ENCODE measurements at places on chromosomes 6 and 20. TPM values are rescaled to one million over a fixed set of nuclear protein-coding genes. Genes with fewer than 3 reads are reported as not detected.

DNA sequence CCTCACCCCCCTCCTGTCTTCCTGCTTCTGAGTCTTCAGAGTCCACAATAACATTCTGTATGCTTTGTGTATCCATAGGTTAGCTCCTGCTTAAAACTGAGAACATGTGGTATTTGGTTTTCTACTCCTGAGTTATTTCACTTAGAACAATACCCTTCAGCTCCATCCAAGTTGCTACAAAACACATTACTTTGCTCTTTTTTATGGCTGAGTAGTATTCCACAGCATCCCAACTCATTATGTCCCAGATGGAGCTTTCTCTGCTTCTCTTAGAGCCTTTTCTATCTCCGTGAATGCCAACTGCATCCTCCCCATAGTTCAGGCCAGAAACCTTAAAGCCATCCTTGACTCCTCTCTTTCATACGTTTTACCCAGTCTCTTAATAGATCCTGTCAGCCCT, 55.8 kb downstream of the STMND1 start:
- DNase-seq = no peak

- DNase-seq = no peak
Measured at GRCh38 chr6:109715616-109716015, 24.5 kb downstream of the FIG4 start.

SLC4A11 gene
- polyA plus RNA-seq = 1.4 TPM

RAD21L1 gene
- polyA plus RNA-seq = not detected

DNA sequence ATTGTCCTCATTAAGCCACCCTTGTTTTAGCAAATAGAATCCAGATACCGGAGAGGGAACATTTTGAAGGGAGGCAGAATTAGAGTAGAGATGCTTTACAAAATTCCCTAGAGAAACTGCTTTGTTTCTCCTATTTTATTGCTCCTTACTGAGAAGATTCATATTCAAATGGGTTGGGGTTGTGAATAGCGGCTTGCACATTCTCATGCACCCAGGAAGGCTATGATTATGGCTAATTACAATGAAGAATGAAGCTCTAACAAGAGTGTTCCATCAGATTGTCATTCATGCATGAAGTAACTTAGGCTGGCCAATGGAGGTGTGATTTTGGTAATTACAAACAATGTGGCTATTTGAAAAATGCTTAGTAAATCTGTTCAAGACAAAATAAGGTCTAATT, 129.6 kb downstream of the PACRG start:
- no peak for DNase-seq

GRCh38 chr20:20904501-20904831, 192.0 kb upstream of the RALGAPA2 start:
- DNase-seq = no peak

TCP11 gene
- polyA plus RNA-seq = 1.5 TPM

DNA sequence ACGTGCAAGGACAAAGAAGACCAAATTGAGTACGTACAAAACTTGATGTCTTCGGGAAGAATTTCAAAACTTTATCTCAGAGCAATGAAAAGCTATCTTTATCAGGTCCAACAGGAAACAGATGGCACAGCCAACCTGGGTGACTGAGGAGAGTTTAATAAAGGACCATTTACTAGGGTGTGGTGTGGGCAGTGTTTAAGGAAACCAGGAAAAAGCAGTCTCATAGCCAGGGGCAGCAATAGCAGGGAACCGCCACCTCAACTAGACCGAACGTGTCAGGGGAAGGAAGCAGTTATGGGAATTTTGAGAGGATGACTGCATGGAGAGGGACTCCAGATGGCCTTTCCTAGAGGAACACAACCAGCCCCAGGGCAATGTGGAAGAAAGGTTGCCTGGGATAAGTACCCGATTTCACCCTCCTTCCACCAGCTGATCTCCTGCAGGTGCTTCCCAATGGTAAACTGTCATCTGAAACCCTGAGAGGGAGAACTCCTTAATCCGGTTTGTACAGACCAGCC, 15.2 kb upstream of the TAAR5 start:
- DNase-seq = no peak

ATF6B gene
- 82.5 TPM for polyA plus RNA-seq

GRCh38 chr6:28580475-28580874, 54.8 kb downstream of the GPX5 start:
- no peak for DNase-seq

GRCh38 chr6:79463621-79464050, 73.6 kb downstream of the LCA5 start:
- no peak for DNase-seq

- no peak for DNase-seq
Measured at GRCh38 chr6:32943864-32944649, 3.2 kb upstream of the HLA-DMB start.

GRCh38 chr20:15205719-15206118, 868.3 kb upstream of the FLRT3 start:
- no peak for DNase-seq

DNA sequence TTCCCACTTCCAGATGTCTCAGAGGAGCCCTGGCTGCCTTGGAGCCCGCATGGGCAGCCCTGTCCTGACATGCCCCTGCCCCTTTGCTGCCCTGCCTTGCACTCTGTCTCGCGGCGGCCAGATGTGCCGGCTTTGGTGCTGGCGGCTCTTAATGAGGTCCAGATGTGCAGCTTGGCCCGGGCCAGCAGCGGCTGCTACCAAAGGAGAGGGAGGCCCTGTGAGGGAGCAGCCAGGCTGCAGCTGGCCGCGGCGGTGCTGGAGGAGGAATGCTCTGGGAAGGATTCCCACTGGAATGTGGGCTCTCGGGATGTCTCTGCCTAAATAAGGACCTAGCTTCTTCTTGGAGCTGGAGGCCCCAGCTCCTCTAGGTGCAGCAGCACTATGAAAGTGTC, 72.4 kb downstream of the FGD2 start:
- no peak for DNase-seq

GRCh38 chr6:77447254-77447653, 16.0 kb downstream of the HTR1B start:
- no peak for DNase-seq

- no peak for DNase-seq
Measured at GRCh38 chr20:46547995-46548394, 2.5 kb downstream of the OCSTAMP start.

GRCh38 chr20:58748618-58749017, 56.0 kb downstream of the NPEPL1 start:
- DNase-seq = no peak

- no peak for DNase-seq
Measured at GRCh38 chr20:12965870-12966251, 42.9 kb upstream of the SPTLC3 start.

GRCh38 chr20:62780696-62781095, 15.6 kb upstream of the MRGBP start:
- DNase-seq = no peak

GRCh38 chr20:36399969-36400545, 93.9 kb downstream of the DLGAP4 start:
- no peak for DNase-seq

TNXB gene
- polyA plus RNA-seq = 4.6 TPM

DNA sequence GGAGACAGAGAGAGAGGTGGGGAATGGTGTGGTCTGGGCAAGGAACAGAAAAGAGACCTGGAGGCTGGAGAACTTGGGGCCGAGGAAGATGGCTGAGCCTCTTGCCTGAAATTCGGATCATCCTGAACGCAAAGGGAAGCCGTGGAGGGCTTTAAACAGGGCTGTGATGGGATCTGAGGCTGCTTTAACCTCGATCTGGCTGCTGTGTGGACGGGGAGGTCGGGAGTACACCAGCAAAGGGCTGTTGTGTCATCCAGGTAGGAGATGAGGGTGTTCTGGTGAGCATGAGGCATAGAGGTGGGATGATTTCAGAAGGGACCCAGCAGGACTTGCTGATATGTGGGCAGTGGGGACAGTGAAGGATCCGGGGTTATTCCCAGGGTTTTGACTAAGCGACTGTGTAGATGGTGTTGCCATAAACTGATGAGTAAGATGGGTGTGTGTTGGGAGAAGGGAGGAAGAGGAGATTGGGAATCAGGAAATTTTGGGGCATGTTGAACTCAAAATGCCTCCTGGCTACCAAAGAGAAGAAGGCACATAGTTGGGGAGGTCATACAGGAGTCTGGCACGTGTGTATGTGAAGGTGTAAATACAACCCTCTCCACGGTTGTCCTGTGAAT, 158.5 kb downstream of the NFATC2 start:
- DNase-seq = no peak
